ENCODE measurements at places on chromosomes 12 and 14.
A peak's percentile ranks its signal among the peaks of the same experiment; 100 is the strongest.

DNA sequence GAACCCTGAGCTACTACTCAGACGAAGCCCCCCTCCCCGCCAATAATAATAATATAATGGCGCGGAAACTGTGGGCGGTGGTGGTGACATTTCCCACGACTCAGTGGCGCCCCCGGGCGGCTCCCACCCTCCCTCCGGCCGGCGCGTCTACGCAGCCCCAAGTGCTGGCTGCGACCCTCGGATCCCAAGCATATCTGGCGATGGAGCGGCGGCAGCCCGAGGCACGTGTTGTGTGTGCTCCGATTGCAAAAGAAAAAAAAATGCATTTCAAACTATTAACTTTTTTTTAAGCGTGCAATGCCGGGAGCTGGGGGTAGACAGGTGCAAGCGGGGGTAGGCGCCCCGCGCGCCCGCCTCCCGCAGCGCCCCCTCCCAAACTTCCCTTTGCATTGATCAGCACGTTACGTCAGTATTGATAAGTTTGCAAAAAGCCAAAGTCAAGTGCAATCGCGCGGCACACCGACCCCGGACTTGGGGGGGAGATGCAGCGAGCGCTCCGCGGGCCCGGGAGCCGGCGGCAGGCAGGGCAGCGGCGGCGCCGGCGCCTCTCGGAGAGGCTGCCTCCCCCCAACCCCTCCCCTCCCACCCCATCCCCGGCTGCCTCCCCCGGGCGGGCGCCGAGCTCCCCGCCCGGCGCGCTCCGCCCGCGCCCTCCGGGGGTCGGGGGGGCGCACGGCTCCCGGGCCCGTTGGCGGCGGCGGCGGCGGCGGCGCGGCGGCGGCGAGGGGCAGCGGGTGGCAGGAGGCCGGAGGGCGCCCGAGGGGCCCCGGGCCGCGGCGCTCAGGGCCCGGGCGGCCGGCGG is 113.1 kb upstream of the MYL2 start:
- no peak for DNase-seq

DNA sequence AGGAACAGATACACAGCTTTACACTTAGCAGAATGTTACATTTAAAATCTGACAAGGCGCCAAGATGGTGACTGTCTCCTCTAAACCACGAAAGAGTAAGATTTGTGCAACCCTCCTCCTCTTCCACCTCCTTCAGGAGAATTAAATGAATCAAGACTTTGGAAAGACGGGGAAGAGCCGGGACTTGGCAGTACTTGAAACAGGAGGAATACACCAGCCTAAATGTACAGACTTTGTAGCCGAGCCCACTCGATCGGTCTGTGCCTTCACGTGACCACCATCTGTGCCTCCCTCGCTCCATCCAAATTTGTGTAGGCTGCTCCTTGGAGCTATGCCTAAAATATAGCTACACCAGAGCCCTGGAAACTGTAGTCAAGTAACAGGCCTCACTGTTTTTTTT is 38.3 kb downstream of the SSPN start:
- DNase-seq, result no peak

DNA sequence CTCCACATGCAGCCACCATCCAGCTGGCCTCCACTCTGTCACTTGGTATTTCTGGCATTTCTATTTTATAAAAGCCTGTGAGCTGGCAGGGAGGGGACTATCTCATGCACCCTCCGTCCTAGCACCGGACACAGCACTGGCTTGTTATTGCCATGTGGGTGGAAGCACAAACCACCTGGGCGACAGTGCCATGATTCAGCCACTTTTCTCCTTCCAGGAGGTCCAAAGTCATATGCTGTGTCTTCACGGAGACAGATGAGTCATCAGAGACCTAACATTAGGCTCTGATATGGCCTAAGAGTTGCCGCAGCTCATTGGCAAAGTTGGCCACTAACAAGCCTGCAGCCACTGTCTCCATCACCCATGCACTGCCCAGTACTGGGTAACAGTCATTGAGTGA is 1123.0 kb downstream of the VRK1 start:
- no peak for DNase-seq

DNA sequence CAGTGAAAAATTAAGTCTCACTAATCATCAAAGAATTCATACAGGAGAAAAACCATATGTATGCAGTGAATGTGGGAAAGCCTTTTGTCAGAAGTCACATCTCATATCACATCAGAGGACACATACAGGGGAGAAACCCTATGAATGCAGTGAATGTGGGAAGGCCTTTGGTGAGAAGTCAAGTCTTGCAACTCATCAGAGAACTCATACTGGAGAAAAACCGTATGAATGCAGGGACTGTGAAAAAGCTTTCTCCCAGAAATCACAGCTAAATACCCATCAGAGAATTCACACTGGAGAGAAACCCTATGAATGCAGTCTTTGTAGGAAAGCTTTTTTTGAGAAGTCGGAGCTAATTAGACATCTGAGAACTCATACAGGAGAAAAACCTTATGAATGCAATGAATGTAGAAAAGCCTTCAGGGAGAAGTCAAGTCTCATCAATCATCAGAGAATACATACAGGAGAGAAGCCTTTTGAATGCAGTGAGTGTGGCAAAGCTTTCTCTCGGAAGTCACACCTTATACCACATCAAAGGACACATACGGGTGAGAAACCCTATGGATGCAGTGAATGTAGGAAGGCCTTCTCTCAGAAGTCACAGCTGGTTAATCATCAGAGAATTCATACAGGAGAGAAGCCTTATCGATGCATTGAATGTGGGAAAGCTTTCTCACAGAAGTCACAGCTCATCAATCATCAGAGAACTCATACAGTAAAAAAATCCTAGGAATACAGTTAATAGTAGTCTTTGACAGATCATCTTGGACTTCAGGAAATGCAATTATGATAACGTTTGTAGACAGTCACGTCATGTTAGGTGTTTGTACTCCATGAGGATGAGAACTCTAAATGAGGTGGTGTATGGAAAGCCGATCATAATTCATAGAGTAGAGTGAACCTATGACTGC is 21.1 kb downstream of the ZNF84 start:
- no peak for DNase-seq

DNA sequence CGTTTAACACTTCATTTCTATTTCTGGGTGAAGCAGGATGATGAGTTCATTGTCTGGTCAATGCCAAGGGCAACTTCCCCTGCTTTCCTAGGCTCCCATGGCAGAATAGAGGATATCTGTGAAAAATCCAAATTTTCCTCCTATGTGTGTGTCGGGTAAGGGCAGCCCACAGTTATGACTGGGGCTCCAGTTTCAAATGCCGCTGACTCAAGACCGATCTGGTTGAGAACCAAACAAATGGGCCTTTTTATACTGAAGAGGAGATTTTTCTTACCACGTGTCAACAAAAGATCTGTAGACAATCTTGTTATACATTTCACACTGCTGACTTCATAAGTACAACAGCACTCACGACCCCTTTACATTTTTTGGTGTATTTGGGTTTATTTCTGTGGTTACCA is 120.8 kb downstream of the CHST11 start:
- DNase-seq, result peak; percentile 39

GRCh38 chr14:36288496-36288895 is 31.9 kb downstream of the MBIP start:
- DNase-seq, result no peak

DNA sequence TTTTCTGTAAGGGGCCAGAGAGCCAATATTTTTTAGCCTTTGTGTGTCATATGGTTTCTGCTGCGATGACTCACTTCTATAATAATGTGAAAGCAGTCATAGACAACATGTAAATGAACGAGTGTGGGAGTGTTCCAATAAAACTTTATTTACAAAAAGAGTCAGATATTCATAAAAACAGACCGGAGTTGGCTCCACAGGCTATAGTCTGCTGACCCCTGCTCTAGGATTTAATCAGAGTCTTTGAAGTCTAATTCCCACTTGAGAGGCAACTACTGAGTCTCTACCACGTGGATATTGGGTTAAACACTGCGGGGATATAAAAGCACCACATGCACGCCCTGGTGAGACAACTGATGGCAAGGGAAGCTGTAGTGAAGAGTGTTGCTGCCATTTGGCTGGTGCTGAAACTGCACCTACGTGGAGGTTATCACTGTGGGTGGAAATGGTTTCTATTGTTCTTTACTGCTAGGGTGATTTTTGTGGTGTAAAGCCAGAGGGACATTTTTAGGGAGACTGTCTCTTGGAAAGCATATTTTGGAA is 3.6 kb upstream of the NINJ2 start:
- no peak for DNase-seq

- DNase-seq, result no peak
These were observed 25.6 kb downstream of the FAM161B start for GRCh38 chr14:73924337-73924736.

DNA sequence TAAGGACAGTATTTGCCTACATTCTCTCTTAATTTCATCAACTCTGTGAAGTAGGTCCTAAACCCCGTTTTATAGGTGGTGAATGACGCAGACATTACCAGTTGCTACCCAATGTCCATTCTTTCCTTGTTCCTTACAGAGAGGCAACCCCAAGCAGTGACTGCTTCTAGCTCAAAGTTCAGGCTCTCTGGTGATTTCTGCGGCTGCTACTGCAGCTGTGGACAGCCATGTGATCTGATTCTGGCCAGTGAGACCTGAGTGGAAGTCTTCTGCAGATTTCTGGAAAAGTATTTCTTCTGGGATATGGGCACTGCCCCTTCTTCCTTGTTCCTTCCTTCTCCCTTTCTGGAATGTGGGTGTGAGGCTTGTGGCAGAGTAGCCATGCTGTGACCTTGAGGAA is 82.9 kb downstream of the ARF6 start:
- peak; percentile 49 for DNase-seq

GRCh38 chr12:44380861-44381260 is 495.3 kb downstream of the NELL2 start:
- DNase-seq, result no peak
